Motor neuron (in vitro differentiated cells): ENCODE measurements at places on chromosomes 12 and 14. TPM values are rescaled to one million over a fixed set of nuclear protein-coding genes. Genes with fewer than 3 reads are reported as not detected.
A peak's percentile ranks its signal among the peaks of the same experiment; 100 is the strongest.

GRCh38 chr14:72730468-72730867 is 163.4 kb downstream of the DPF3 start:
- ATAC-seq, result no peak

- no peak for ATAC-seq
These were observed 25.0 kb downstream of the DAD1 start for GRCh38 chr14:22563987-22564386.

DNA sequence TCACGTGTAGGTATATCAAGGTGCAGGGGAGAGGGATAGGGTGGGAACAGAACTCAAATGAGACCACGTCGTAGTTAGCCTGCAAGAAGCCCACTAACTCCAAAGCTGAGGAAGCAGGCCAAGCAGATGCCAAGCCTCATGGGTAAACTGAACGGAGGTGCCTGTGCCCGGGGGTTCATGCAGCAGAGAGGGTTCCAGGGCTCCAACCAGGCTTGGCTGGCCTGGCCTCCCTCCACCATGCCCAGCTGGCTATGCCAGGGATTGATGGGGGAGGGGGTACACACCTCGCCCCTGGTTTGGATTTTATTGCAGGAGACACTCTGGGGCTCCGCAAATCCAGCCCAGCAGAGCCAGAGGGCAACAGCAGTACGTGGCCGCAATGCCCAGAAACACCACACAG is 27.3 kb downstream of the PXN start:
- ATAC-seq, result no peak

FAM186B gene
- total RNA-seq, result 0.78 and 1.1 TPM in 2 replicates

DNA sequence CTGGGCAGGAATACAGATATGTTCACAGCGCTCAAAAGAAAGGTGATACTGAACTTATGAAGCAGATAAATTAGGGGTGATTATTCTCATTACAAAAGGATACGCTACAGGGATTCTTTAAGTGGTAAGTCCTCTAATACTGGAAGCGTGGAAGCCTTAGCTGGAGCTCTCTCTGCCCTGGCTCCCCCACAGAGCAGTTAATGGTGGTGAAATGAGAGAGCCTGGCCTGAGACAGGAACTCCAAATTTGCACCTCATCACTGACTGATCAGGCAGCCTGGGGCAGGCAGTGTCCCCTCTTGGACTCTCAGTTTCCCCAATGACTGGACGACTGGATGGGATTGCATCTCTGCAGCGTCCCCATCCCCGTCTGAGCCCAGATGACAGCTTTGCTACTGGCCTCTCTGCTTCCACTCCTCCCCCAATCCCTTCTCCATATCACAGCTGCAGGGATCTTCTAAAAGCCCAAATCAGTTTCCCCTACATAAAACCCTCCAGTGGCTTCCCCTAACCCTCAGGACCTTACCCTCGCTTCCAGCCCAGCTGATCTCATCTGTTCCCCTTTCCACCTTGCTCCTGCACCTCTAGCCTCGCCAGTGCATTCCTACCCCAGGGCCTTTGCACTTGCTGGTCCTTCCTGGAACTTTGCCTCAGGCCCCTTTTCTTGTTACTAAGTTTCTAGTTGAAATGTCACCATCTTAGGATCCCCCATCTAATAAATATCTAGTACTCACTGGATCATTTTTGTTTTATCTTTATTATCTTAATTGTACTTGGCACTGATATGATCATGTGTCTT is 171.7 kb upstream of the LHX5 start:
- no peak for ATAC-seq

DNA sequence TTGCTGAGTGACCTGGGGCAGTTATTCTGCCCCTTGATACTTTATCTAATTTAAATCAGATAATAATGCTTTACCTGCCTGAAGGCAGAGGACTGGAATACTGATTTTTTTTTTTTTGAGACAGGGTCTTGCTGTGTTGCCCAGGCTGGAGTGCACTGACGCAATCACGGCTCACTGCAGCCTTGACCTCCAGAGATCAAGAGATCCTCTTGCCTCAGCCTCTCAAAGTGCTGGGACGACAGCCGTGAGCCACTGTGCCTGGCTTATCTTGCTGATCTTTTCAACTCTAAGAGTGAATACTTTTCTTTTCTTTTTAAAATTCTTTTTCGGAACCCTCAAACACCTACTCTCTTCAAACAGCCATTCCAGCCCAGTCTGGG is 699 bp upstream of the B4GALNT3 start:
- no peak for ATAC-seq

IRF9 gene
- 51.3 and 54.7 TPM in 2 replicates for total RNA-seq

DNA sequence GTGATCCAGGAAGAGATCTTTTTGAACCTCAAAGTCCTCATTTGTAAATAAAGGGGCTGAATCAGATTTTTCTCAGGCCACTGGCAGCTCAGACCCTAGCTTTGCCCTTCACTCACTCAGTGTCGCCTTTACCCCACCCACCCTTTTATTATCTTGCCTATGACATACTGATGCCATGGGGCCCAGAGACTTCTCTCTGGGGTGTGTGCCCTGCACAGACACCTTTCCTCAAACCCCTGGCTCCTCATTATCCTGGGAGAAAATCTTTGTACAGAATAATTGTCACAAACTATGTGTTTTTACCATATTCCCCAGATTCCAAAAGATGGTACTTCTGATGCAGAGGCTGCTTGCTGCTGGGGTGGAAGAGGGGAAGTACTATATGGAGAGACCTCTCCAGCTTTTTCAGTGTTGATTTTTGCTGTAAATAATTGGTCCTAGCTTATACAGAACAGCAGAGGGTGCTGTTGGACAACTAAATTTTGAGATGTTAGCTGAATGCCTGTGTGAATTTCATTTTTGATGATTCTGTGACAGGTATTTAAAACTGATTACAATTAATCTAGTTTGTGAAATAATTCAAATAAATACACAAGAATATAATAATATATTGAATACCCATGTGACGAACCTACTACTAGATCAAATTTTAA is 53.9 kb upstream of the DCD start:
- peak; percentile 32 for ATAC-seq

- no peak for ATAC-seq
These were observed 56.3 kb downstream of the NIN start for GRCh38 chr14:50774542-50775267.

GRCh38 chr14:103949131-103949790 is 6.9 kb upstream of the RD3L start:
- no peak for ATAC-seq

- no peak for ATAC-seq
These were observed 5.0 kb downstream of the CDK17 start for GRCh38 chr12:96395236-96395635.

KCNMB4 gene
- 11.5 and 13.5 TPM in 2 replicates for total RNA-seq

DNA sequence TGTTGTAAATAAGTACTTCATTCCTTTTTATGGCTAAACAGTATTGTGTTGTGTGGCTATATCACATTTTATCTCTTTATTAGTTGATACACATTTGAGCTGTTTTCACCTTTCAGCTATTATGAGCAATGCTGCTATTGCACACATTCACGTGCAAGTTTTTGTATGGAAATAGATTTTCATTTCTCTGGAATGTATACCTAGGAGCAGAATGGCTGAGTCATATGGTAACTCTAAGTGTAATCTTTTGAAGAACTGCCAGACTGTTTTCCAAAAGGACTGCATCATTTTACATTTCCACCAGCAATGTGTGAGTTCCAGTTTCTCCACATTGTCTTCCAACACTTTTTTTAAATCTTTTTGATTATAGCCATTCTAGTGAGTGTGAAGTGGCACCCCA is 134.0 kb downstream of the SRGAP1 start:
- peak; percentile 32 for ATAC-seq

DNA sequence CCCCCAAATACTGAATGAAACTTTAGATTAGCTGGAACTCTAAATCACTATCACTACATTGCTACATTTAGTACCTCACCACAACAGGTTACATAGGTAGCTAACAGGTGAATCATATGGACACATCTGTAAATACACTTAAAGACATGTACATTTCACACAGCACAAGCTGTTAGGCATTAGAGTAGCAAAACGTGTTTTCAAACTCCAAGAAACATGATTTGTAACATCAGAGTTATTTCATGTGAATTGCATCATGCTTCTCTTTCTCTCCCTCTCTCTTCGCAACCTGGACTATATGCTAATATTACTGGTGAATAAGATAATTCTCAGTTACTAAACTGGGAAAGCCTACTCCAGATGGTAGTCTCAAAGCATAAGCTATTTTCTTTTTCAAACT is 4.3 kb downstream of the SEL1L start:
- no peak for ATAC-seq

PAWR gene
- total RNA-seq, result 25.3 and 29.6 TPM in 2 replicates

DNA sequence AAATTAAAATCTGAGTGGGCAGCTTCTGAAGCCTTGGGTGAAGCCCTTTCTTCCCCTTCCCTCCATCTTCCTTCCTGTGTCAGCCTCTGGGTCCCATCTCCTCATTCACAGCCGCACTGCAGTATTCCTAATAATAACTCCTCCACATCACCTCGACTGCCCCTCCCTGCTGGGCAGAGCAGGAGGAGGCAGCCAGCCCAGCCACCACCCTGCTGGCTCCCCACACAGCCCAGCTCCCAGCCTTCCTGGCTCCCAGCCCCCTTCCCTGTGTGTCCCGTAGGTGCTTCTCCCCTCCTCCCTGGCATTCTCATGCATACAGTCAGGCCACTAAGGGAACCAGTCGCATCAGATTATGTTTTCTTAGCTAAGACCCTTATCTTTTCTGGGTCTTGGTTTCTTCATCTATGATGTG is 3.7 kb downstream of the IFFO1 start:
- ATAC-seq, result no peak

GRCh38 chr12:123757561-123757960 is 4.5 kb upstream of the DNAH10 start:
- ATAC-seq, result no peak

GRCh38 chr12:17334784-17335183 is 728.8 kb upstream of the LMO3 start:
- no peak for ATAC-seq

RASSF9 gene
- total RNA-seq, result 0.11 and 0.38 TPM in 2 replicates

DNA sequence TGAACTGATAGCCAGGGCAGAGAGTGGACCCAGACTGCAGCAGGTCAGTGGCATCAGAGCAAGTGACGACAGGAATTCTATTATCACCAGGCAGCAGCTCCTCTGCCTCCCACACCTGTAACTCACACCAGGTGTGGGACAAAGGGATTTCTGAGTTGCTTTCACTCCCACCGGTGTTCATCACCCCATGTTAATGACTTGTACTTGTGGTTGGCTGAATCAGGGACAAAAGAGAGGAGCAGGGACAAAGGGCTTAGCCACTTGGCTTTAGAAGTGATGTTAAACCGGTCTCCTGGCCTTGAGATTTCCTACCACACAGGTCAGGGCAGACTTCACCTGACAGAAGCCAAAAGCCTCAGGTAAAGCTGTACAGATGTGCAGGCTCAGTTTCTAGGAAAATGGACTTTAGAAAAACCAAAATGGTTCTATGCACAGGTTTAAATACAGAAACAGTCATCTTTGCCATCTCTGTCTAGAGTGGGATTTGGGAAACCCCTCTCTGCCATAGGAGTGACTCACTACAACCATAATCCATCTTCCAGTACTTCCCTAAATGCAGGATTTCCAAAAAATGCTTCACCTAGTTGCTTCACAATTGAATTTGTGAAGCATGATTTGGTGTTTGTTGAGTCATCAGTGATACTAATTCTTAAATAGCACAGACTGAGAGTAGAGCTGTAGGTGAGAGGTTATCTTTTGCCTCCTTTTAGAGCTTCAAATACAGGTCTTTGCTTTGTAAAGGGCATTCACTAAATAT is 158.5 kb downstream of the PRKCH start:
- ATAC-seq, result no peak

- no peak for ATAC-seq
These were observed 756 bp downstream of the RNASE7 start for GRCh38 chr14:21042918-21043317.

DNA sequence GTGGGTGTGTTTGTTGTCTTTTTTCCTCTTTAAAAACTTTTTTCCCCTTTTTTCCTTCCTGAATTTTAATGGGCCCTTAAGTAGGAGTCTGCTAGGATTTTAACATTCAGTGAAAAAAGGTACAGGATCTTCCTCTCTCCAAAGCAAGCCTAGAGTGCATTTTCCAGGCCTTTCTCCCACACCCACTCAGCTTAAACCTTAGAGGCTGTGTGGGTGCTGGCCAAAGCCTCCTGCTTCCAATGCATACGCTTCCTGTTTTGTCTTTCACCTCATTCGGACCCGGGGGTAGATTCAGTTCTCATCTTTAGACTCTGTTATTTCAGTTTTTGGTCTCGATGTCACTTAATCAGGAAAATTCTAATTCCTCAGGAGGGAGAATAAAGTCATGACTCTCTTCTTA is 51.2 kb downstream of the TMEM30B start:
- ATAC-seq, result no peak

DNA sequence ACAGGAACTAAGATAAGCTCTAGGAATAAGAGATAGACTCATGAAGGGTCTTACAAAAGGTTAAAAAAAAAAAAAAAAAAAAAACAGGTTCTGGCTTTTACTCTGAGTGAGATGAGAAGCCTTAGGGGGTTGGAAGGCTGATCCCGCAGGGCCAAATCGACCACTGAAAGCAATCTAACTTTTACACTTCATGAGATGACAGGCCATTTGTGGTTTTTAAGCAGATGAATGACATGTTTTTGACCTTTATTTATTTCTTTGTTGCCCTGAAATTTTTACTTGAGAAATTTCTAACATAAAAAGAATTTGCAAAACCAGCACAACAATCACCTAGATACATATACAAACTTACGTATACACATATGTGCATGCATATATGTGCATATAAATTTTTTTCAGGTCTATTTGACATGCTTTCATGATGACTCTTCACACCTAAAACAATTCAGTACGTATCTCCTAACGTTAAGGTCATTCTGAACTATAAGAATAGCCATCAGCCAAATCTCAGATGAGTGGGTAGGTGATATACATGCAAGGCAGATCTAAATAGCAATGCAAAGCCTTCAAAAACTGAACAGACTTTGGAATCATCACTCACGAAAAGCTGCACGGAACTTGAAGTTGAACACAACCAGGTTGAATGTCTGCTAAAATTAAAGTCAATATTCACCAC is 87.0 kb downstream of the R3HDM2 start:
- no peak for ATAC-seq

GRCh38 chr14:42407153-42407552 is 800.5 kb downstream of the LRFN5 start:
- ATAC-seq, result no peak

- peak; percentile 88 for ATAC-seq
These were observed 74.3 kb downstream of the IGF1 start for GRCh38 chr12:102406033-102406584.

RGS6 gene
- 0.15 and 0.42 TPM in 2 replicates for total RNA-seq

GRCh38 chr12:96014943-96015599 is 18.9 kb upstream of the HAL start:
- ATAC-seq, result no peak

CISTR gene
- not detected in 2 replicates for total RNA-seq

YBX3 gene
- total RNA-seq, result 36.0 and 40.5 TPM in 2 replicates

PIWIL1 gene
- 0.05 TPM in 1 of 2 replicates, not detected in the other for total RNA-seq

- no peak for ATAC-seq
These were observed 15.5 kb upstream of the TMX1 start for GRCh38 chr14:51224551-51224950.

DNA sequence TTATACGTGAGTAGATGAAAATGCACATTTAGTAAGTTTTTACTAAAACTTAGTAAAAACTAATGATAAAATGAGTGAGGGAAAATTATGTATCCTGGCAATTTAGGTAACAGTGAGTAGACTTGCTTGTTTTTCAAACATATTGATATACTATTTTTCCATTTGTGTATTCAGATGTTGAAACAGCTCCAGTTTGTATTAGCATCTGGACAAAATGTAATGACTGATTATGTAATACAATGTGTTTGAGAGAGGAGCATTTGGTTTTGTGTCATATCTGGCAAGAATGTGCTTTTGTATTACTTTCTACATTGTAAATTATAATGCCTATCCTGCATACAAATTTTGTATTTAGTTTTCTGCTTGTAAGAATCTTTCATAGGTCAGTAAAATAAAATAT is 5.6 kb downstream of the CNOT2 start:
- ATAC-seq, result no peak
